Nephron progenitor cell (in vitro differentiated cells): ENCODE measurements at places on chromosomes 3 and 15.

GRCh38 chr3:66348704-66349103 lies 127.9 kb downstream of the SLC25A26 start:
- no peaks in the 10 kb centered on the region for H3K27me3 ChIP-seq
- H3K27ac ChIP-seq, result no peak overlapping the region
- peaks cover 24% of the 10 kb centered on the region for H3K4me1 ChIP-seq
- H3K36me3 ChIP-seq, result peaks cover 23% of the 10 kb centered on the region
- H3K4me3 ChIP-seq, result no peak overlapping the region

- H3K4me3 ChIP-seq, result peak overlapping the region; percentile 94
- peaks cover 40% of the 10 kb centered on the region for H3K36me3 ChIP-seq
- no peaks in the 10 kb centered on the region for H3K27me3 ChIP-seq
Measured at GRCh38 chr3:15065550-15066007, 464 bp upstream of the MRPS25 start.

DNA sequence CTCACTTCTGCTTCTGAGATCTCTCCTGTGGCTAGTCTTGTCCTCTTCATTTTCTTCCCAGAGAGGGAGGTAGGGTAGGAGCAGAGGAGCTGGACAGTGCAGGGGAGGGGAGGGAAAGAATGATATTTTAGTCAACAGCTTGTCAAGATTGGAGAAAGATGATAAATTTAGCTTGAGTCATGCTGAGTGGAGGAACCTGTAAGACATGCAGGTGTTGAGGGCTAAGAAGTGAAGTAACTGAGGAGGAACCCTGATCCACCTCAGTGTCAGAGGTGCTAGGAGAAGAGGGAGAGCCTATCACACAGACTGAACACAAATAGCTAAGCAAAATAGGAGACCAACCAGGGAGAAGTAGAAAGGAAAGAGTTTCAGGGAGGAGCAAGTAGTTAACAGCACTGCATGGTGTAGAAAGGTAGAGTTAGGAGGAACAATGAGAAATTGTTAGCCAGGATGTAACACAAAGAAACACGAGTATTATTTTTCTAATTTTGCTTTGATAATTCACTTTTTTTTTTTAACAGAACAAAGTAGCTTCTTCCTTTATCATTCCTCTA lies 108.2 kb upstream of the CHRM5 start:
- H3K4me3 ChIP-seq, result no peak overlapping the region
- no peak overlapping the region for H3K27ac ChIP-seq
- no peak for DNase-seq
- peaks cover 10% of the 10 kb centered on the region for H3K4me1 ChIP-seq

DNA sequence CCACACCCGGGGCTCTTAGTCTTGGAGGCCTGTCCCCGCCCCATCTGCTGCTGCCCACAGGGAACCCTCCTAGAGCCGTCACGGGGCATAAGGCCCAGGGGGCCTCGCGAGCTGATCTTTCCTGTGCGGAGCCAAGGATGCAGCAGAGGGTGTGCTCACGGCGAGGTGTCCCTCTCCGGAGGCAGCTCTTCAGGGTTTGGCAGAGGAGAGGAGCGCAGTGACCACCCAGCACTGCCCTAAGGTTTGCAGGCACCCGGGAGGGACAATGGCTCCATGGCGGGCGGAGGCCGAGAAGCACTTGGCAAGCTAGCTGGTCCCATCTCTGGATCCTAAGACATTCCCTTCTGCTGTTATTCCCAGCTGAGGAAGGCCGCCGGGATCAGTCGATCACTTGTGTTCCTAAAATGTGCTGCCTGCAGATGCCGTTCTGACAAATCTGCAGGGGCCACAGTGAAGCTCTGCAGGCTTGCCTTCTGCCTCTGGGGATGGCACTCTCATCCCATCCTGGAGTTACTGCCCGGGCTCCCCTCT lies 47.4 kb upstream of the PCSK6 start:
- no peak for DNase-seq
- H3K27ac ChIP-seq, result no peak overlapping the region
- no peaks in the 10 kb centered on the region for H3K36me3 ChIP-seq
- H3K27me3 ChIP-seq, result peaks cover 4% of the 10 kb centered on the region
- peaks cover 29% of the 10 kb centered on the region for H3K4me1 ChIP-seq

- DNase-seq, result no peak
- no peak overlapping the region for H3K27ac ChIP-seq
- peaks cover 29% of the 10 kb centered on the region for H3K4me1 ChIP-seq
- peaks cover 6% of the 10 kb centered on the region for H3K27me3 ChIP-seq
- no peaks in the 10 kb centered on the region for H3K36me3 ChIP-seq
Measured at GRCh38 chr15:83319771-83320170, 35.3 kb upstream of the BNC1 start.

DNA sequence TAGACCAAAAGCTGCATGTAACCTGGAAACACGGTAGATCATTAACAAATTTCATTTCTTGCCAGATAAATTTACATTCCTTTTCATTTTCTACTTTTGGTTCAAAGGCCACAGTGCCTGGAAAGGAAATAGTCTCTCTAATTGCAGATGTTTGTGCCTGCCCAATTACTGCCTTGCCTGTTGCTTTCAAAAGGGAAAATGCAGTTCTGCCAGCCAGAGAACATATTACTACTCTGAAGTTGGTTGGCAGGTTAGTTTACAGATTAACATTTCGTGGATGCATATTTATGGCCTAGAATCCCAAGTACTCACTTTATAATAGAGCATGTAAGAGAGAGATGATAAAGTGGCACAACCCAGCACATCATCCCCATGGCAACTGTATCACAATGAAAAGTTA lies 124.3 kb upstream of the LRRC3B start:
- H3K36me3 ChIP-seq, result no peaks in the 10 kb centered on the region
- no peak overlapping the region for H3K4me3 ChIP-seq
- peaks cover 8% of the 10 kb centered on the region for H3K27me3 ChIP-seq

GRCh38 chr3:83632526-83632925 lies 1326.3 kb upstream of the CADM2 start:
- H3K36me3 ChIP-seq, result no peaks in the 10 kb centered on the region
- H3K27me3 ChIP-seq, result no peaks in the 10 kb centered on the region
- no peaks in the 10 kb centered on the region for H3K4me1 ChIP-seq
- H3K4me3 ChIP-seq, result no peak overlapping the region
- H3K27ac ChIP-seq, result no peak overlapping the region

DNA sequence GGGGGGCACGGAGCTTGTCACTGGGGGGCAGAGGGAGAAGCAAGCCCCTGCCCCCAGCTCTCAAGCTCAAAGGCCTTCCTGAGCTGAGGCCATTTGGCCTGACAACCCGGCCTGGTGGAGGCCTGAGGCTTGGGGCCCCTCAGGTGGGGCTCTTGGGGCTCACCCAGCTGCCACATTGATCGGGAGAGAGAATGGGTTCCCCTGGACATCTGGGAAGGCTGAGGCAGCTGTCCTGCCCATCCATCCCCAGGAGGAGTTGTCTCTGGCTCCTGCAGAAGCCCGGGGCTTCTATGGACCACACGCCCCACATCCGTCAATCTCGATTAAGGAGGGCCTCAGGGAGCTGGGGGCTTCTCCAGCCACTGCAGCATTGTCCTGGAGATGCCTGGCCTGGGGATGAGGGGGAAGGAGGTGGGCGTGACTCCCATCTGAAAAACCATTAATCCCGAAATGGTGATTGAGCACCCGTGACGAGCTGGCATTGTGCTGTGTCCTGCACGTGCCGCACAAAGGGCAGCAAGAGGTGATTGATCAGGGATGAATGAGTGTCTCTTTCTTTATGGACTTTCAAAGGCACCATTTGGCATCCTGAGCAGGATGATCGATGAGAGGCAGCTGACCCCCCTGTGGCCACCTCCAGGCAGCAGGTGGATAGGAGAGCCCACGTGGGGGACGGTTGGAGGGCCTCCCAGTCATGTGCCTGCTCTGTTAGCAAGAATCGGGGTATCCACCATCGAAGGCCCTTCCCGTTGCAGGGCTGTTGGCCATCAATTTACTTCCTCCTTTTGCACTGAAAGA lies 17.2 kb upstream of the CRABP1 start:
- H3K27me3 ChIP-seq, result peaks cover 86% of the 10 kb centered on the region
- no peaks in the 10 kb centered on the region for H3K36me3 ChIP-seq
- peak; percentile 53 for DNase-seq
- H3K4me1 ChIP-seq, result peaks cover 61% of the 10 kb centered on the region
- H3K27ac ChIP-seq, result no peak overlapping the region

GRCh38 chr15:31839388-31839787 lies 190.9 kb upstream of the CHRNA7 start:
- H3K36me3 ChIP-seq, result no peaks in the 10 kb centered on the region
- no peaks in the 10 kb centered on the region for H3K27me3 ChIP-seq
- no peak overlapping the region for H3K4me3 ChIP-seq
- no peak overlapping the region for H3K27ac ChIP-seq

- peaks cover 63% of the 10 kb centered on the region for H3K4me1 ChIP-seq
- peak overlapping the region; percentile 96 for H3K27ac ChIP-seq
- no peak for DNase-seq
- no peaks in the 10 kb centered on the region for H3K36me3 ChIP-seq
- peak overlapping the region; percentile 52 for H3K4me3 ChIP-seq
Measured at GRCh38 chr3:137163958-137164357, 206.2 kb downstream of the IL20RB start.

- no peak for DNase-seq
- no peak overlapping the region for H3K4me3 ChIP-seq
- H3K27ac ChIP-seq, result no peak overlapping the region
- H3K36me3 ChIP-seq, result no peaks in the 10 kb centered on the region
Measured at GRCh38 chr3:104245261-104245660, 1121.4 kb upstream of the ALCAM start.

- no peak overlapping the region for H3K27ac ChIP-seq
- no peak for DNase-seq
- no peak overlapping the region for H3K4me3 ChIP-seq
- no peaks in the 10 kb centered on the region for H3K36me3 ChIP-seq
Measured at GRCh38 chr15:98146031-98146820, 185.7 kb downstream of the ARRDC4 start.

- H3K27ac ChIP-seq, result no peak overlapping the region
- peaks cover 9% of the 10 kb centered on the region for H3K36me3 ChIP-seq
- H3K27me3 ChIP-seq, result peaks cover 3% of the 10 kb centered on the region
- no peak for DNase-seq
- H3K4me1 ChIP-seq, result no peaks in the 10 kb centered on the region
Measured at GRCh38 chr3:98038876-98039275, 3.8 kb upstream of the GABRR3 start.

GRCh38 chr3:68866157-68866556 lies 66.2 kb downstream of the TAFA4 start:
- no peak for DNase-seq
- no peaks in the 10 kb centered on the region for H3K4me1 ChIP-seq
- H3K27me3 ChIP-seq, result peaks cover 3% of the 10 kb centered on the region
- no peak overlapping the region for H3K4me3 ChIP-seq

DNA sequence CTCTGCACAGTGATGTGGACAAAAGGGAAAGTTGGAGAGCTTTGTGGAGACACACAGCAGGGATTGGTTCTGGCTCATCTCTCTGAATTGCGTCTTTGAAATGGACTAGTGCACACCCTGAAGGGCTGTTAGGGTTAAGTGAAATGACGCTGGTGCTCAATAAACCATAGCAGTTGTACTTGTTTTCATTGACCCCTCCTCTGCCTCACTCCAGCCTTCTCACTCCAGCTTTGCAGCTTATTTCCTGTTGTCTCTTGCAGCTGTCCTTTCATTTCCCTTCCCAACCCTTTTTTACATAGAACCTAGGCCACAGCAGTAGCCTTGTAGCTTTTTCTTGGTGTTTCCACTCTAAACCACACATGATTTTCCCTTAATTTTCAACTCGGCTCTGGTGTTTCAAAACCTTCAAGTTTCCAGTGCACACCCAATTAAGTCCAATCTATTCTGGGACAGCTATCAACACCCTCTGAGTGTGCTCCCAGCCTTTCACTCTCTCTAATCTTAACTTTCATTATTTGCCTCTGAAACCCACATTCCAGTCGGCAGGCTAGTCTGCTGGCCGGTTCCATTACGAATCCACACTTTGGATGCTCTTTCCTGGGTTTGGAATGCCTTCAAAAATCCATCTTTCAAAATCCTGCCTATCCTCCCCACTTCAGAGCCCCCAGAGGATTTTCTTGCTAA lies 6.4 kb downstream of the C3orf52 start:
- DNase-seq, result no peak
- H3K4me3 ChIP-seq, result peak overlapping the region; percentile 73
- H3K27me3 ChIP-seq, result no peaks in the 10 kb centered on the region
- H3K4me1 ChIP-seq, result peaks cover 88% of the 10 kb centered on the region

GRCh38 chr3:40800343-40800742 lies 275.6 kb downstream of the ZNF621 start:
- H3K27me3 ChIP-seq, result peaks cover under 1% of the 10 kb centered on the region
- no peak for DNase-seq
- H3K4me1 ChIP-seq, result peaks cover 5% of the 10 kb centered on the region
- no peaks in the 10 kb centered on the region for H3K36me3 ChIP-seq
- no peak overlapping the region for H3K27ac ChIP-seq
- no peak overlapping the region for H3K4me3 ChIP-seq

DNA sequence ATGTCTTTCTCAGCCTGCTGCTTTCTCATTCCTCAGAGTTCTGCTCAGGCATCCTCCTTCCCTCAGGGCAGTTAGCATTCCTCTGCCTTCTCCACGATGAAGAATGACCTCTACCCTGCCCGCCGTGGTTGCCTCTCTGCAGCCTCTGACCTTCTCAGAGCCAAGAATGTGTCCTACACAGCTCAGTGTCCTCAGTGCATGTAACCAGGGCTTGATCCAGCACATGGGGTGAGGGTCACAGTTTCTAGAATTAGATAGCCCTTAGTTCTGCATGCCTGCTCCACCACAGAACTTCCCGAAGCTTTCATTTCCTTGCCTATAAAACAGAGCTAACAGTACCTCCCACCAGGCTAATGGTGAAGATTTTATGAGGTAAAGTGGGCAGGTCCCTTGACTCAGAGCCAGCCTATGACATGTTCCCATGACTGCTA lies 182.1 kb downstream of the CLSTN2 start:
- H3K4me1 ChIP-seq, result peaks cover 22% of the 10 kb centered on the region
- no peak overlapping the region for H3K4me3 ChIP-seq
- peak overlapping the region; percentile 95 for H3K27ac ChIP-seq

DNA sequence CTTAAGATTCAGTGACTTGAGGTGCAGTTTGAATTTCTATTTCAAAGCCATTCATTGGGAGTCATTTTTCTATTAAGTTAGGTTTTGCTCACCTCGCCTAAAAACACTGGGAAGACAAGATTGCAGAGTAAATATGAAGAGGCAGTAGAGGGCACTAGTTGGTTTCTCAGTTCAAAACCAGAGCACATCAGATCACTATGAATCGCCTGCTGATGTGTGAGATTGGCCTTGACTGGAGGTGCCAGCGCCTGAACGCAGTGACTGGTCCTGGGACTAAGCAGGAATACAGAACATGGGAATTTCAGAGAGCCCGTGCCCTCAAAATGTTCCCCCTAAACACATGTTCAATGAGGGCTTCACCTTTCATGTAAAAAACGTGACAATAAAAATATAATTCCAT lies 229.0 kb downstream of the ITPR1 start:
- H3K4me1 ChIP-seq, result peaks cover 27% of the 10 kb centered on the region
- no peak for DNase-seq
- peaks cover 4% of the 10 kb centered on the region for H3K27me3 ChIP-seq
- no peak overlapping the region for H3K4me3 ChIP-seq
- no peak overlapping the region for H3K27ac ChIP-seq

DNA sequence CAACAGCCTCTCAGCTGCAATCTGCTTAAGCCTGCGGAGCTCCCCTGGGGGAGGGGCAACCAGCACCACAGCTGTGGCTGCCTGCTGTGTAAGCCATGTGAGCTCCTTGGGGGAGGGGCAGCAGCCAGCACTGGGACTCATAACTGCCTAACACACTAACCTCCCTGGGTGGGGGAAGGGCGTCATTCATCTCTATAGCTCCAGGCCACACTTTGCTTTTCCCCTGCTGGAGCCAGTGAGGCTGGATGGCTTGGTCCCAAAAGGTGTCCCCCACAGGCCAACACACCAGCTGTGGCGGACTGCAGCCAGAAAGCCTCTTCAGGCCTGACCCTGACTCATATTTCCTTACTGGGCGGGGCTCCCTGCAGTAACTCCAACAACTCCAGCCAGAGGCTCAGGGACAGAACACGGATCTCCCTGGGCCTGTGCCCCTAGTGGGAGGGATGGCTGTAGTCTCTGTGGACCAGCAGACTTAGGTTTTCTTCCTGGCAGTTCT lies 129.8 kb downstream of the PPM1L start:
- DNase-seq, result peak; percentile 69
- H3K27me3 ChIP-seq, result no peaks in the 10 kb centered on the region
- peaks cover 25% of the 10 kb centered on the region for H3K4me1 ChIP-seq
- H3K27ac ChIP-seq, result peak overlapping the region; percentile 68
